Placental pericyte (primary cell): ENCODE measurements at places on chromosomes 7 and 10. TPM values are rescaled to one million over a fixed set of nuclear protein-coding genes. Genes with fewer than 3 reads are reported as not detected.

Gene TMEM196
- not detected in 2 replicates for total RNA-seq

Gene HOXA13
- total RNA-seq = 4.0 and 6.8 TPM in 2 replicates

Gene UCMA
- not detected in 2 replicates for total RNA-seq

Gene OR6B1
- not detected in 2 replicates for total RNA-seq

Gene ATAD1
- 39.9 and 59.1 TPM in 2 replicates for total RNA-seq

Gene PVRIG
- not detected in 2 replicates for total RNA-seq

Gene MOGAT3
- not detected in 2 replicates for total RNA-seq

Gene COL26A1
- total RNA-seq = not detected in 2 replicates

Gene HMX2
- total RNA-seq = not detected in 2 replicates

Gene FGL2
- total RNA-seq = 0.14 and 0.44 TPM in 2 replicates

Gene CLEC2L
- not detected in 2 replicates for total RNA-seq

Gene DBNL
- 130 and 189 TPM in 2 replicates for total RNA-seq

Gene TMEM229A
- not detected in 2 replicates for total RNA-seq

Gene SAMD9L
- total RNA-seq = 6.1 and 36.1 TPM in 2 replicates
